ENCODE measurements at places on chromosomes 12 and 14.

- no peak for DNase-seq
Measured at GRCh38 chr12:70604662-70605061, 32.6 kb downstream of the PTPRB start.

DNA sequence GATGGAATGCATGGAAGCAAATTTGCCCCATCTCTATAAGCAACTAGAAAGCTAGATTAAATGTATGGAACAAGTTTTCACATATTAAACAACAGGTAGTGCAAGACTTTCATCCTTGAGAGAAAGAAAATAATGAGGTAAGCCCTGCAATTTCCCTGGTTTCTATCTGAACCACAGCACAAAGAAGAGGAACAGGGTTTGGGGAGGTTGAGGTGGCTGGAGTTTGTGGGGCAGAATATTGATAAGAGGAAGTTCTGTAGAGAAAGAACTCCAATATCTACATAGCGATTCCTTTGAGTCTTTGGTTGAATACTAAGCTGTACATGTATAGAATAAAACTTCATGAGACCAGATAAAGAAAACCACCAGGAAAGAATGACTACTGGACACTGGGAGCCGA is 96.3 kb upstream of the CCND2 start:
- no peak for DNase-seq

DNA sequence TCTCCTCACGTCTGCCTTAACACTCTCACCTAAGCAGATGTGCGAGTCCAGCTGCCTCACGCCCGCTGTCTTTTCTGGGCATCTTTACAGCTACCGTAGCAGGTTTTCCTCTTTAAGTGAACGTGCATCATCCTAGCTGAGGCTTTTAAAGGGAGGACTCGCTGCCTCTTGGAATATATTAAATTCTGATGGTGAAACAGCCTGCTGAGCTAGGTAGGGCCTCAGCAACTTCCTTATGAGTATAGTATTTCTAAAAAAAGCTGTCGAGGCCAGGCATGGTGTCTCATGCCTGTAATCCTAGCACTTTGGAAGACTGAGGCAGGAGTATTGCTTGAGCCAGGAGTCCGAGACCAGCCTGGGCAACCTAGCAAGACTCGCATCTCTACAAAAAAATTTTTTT is 32.2 kb downstream of the TESC start:
- DNase-seq = no peak

GRCh38 chr14:69473946-69474345 is 10.6 kb upstream of the PLEKHD1 start:
- no peak for DNase-seq

Data from cardiac fibroblast (primary cell).